ENCODE measurements at places on chromosomes 6 and 20. TPM values are rescaled to one million over a fixed set of nuclear protein-coding genes. Genes with fewer than 3 reads are reported as not detected.

GRCh38 chr6:151690303-151690702 is 117.2 kb upstream of the ESR1 start:
- no peak for DNase-seq

LIME1 gene
- total RNA-seq, result 32.6 TPM

DNA sequence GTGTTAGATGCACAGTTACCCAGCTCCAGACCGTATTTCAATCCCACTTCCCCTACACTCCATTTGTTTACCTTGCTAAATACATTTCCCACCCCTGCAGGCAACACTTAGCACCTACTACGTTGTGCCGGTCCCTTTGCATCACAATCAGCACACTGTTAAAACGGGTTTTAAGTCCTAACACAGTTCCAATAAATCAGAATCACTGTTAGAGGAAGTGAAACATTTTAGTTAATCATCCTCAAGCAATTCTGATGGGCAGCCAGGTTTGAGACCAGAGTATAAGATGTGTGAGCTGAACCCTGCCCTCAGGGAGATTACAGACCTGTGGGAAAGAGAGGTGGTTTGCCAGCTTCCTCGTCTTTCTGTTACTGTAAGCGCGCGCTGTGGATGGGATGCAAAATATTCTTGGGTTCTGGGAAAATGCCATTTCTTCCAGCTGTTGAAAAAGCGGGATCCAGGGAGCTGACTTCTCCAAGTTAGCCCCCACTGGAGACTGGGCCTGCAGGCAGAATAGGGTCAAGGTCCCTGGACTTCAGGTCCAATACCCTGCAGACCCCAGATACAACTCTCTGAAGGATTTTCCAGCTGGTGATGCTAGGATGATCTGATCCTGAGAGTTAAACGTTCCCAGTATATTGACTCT is 3.1 kb downstream of the ZCCHC3 start:
- no peak for DNase-seq

DNA sequence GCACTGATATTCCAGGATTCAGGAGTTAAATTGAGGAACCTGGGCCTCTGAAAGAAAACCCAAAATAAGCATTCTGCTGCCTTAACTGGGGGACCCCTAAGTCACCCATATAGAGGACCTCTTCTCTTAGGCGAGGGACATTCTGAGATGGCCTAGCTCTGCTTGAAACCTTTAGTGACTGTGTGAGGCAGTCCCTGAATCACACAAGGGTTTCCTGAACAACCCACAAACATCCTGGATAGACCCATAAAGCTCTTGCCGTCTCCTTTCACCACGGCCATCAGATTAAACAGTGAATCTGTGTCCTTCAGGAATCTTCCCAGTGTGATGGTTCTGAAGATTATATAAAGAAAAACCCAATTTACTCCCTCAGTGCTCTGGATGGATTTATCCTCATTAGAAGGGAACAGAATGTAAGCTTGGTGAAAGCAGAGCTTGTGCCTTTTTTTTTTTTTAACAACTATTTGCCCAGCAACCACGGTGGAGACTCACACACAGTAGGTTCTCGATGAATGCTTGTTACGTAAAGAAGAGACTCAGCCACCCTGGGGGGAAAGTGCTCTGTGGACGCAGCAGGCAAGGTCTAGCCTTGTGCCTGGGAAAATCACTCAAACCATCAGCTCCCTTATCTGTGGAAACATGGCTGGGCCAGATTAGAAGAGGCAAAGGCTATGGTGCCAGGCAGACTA is 39.1 kb upstream of the SIRPG start:
- no peak for DNase-seq

- peak; percentile 68 for DNase-seq
These were observed 2.0 kb upstream of the VARS1 start for GRCh38 chr6:31797588-31797987.

- no peak for DNase-seq
These were observed 19.9 kb downstream of the ATXN1 start for GRCh38 chr6:16741112-16742016.

DNA sequence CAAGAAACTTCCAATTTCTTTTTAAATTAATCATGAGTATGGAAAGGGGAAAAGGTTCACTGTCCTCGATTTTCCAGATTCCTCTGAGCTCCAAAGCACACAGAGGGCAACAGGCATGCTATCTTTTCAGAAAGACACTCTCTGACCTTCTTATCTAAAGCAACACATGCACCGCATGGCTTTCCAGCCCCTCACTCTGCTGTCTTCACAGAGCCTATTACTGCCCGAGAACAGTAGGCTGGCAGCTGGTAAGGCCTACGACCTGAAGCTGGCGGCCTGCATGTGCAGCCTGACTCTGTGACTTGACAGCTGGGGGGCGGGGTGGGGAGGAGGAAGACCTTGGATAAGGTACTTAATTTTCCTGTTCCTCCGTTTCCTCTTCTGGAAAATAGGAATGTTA is 86.3 kb downstream of the ELOVL4 start:
- DNase-seq, result no peak

CNR1 gene
- total RNA-seq, result 3.1 TPM

- DNase-seq, result no peak
These were observed 133.2 kb downstream of the TBC1D32 start for GRCh38 chr6:121201105-121201504.

- no peak for DNase-seq
These were observed at the start of gene SPTLC3 for GRCh38 chr20:13008761-13009681. Gene SPTLC3 (plus strand): TSS chr20:13008972. CDS start chr20:13009268, 296 bp downstream.

- DNase-seq, result peak; percentile 9
These were observed 5.6 kb upstream of the CFB start for GRCh38 chr6:31940256-31940664.

- no peak for DNase-seq
These were observed 175.3 kb upstream of the CST7 start for GRCh38 chr20:24773751-24774201.

OR2B3 gene
- total RNA-seq, result not detected

- no peak for DNase-seq
These were observed 53.3 kb downstream of the CCDC170 start for GRCh38 chr6:151546941-151547659.

GINM1 gene
- total RNA-seq, result 23.1 TPM

MGME1 gene
- total RNA-seq, result 19.6 TPM

DNA sequence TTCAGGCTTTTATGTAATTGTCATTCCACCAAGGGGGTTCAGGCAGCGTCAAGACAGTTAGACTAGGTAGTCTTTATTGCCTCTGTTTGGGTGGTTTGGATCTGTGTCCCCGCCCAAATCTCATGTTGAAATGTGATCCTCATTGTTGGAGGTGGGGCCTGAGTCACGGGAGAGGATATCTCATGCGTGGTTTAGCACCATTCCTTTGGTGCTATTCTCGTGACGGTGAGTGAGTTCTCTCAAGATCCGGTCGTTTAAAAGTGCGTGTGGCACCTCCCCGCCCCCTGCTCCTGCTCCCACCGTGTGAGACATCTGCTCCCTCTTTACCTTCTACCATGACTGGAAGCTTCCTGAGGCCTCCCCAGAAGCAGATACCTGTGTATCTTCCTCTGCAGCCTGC is 51.3 kb upstream of the FOXC1 start:
- no peak for DNase-seq

CALHM6 gene
- total RNA-seq, result 14.0 TPM

DNA sequence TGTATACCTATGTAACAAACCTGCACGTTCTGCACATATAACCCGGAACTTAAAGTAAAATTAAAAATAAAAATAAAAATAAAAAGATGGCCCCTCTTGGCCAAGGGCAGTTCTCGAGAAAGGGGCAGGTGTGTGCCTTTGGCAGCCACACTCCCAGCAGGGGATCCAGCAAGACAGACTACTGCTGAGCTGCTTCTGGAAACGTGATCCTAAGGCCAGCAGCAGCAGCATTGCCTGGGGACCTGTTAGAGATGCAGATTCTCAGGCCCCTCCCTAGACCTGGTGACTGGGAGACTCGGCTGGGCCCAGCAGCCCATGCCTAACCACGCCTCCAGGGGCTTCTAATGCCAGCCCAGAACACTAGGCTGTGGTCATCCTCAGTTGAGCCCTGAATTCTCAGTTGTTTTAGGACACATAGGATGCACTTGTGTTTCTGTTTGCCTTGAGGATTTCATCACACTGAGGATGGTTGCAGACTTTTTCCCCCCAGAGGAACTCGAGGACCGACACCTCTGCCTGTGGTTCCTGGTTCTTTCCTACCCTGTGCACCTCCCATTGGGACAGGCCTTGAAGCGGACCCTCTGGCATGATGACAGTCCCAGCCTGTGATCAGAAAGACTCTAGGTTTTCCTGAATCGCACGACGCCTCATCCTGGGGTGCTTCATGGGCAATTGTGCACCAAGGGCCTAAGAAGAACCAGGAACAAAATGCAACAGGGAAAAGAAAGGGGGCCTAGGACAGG is 105.9 kb downstream of the TOX2 start:
- no peak for DNase-seq

GRCh38 chr6:120805276-120805675 is 529.0 kb downstream of the TBC1D32 start:
- no peak for DNase-seq

- no peak for DNase-seq
These were observed 57.5 kb downstream of the SYNJ2 start for GRCh38 chr6:158039178-158039557.

- DNase-seq, result no peak
These were observed 88.5 kb downstream of the PRKN start for GRCh38 chr6:162638931-162639574.

GRCh38 chr20:25033924-25034300 is 24.0 kb downstream of the ACSS1 start:
- no peak for DNase-seq

BCAS1 gene
- 51.5 TPM for total RNA-seq

DNA sequence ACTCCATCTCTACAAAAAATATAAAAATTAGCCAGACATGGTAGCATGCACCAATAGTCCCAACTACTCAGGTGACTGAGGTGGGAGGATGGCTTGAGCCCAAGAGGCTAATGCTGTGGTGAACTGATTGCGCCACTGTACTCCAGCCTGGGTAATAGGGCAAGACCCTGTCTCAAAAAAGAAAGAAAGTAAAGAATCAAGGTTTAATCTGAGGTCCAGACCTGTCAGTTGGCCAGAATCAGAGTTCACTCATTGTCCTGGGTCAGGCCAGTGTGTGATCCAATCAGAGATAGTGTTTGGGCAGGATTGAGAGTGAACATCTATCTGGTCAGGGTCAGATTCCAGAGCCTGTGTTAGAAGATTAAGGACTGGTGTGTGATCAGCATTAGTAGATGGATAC is 15.5 kb downstream of the TMEM63B start:
- DNase-seq, result no peak

DNA sequence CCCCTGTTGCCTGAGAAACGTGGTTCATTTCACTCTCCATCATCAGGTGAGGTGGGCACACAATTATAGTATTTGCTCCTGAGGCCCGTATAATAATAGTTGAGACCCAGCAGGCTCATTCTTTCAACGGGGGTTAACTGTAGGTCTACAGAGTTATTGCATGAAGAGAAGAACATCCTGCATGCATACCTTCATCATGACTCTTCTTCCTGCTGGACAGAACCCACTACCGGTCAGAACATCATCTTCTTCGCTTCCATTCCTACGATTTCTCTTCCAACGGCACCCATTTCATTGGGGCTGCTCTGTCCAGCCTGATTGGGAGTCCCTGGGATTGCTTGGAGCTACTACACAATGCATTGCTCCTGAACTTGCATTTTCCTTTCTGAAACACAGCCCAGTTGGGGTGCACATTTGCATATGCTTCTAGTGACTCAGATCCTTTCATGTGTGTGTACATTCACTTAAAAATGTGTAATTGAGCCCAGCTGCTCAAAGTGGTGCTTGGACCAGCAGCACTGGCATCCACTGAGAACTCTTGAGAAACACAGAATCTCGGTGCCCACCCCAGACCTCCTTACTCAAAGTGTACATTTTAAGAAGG is 57.4 kb downstream of the SLC24A3 start:
- no peak for DNase-seq

CALHM4 gene
- total RNA-seq, result not detected

SLC35D3 gene
- not detected for total RNA-seq

RAET1L gene
- not detected for total RNA-seq

DNA sequence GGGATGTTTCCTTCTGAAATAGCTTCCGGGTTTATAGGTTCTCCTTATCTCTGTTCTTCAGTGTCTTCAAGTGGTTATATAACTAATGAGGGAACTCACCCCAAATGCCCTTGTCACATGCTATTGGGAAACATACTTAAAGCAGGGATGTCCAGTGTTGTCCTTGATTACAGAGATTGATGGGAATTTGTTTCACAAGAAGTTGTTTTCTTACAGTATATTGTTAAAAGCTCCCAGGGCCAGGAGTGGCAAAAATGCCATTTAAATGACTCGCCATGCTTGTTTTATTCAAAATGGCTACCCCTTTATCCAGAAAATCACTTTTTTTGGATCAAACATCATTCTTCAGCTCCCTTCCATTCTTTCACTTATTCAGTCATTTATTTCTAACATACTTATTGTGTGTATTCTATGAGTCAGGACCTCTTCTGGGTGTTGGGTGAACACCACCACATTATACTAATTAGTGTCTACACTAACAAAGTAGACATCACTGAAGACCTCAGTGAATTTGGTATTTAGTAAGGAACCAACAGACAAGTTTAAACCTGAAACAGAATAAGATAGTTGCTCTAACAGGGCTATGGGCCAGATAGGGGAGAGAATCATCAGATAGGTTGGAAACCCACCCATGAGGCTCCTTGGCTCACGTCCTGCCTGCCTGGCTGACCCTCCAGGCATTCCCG is 791.1 kb downstream of the MAFB start:
- DNase-seq, result no peak

GRCh38 chr6:91509711-91510110 is 922.8 kb upstream of the MAP3K7 start:
- no peak for DNase-seq

TRERF1 gene
- total RNA-seq, result 8.2 TPM

GRCh38 chr6:43742931-43743632 is 26.9 kb upstream of the VEGFA start:
- DNase-seq, result no peak

GRCh38 chr6:52489881-52490280 is 69.7 kb downstream of the EFHC1 start:
- DNase-seq, result no peak

VGLL2 gene
- total RNA-seq, result not detected

DNA sequence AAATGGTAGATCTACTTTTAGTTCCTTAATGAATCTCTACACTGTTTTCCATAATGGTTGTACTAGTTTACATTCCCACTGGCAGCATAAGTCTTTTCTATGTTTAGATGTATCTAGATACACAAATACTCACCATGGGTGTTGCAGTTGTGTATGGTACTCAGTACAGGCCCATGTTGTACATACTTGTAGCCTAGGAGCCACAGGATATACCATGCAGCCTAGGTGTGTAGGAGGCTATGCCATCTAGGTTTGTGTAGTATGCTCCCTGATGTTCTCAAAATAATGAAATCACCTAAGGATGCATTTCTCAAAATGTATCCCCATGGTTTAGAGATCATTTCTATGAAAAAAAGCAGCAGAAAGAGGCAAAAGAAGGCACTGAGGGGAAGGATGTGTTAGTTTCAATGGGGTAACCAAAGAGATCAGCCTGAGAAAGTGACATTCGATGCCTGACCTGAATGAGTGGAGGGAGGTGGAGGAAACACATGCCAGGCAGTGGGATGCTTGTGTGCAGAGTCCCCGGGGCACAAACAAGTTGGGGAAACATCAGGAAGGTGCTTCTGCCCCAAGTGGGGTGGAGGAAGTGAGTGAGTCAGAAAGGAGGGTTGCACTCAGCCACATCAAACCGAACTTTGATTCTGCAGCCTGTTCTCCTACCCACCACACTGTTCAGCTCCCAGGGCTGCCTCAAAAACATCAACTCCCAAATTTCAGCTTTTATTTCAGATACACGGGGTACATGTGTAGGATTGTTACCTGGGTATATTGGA is 191.2 kb downstream of the ZNF217 start:
- no peak for DNase-seq
